ENCODE measurements at places on chromosomes 13 and 19.

GRCh38 chr13:62629618-62630017, 1214.0 kb upstream of the PCDH20 start:
- no peak for DNase-seq

DNA sequence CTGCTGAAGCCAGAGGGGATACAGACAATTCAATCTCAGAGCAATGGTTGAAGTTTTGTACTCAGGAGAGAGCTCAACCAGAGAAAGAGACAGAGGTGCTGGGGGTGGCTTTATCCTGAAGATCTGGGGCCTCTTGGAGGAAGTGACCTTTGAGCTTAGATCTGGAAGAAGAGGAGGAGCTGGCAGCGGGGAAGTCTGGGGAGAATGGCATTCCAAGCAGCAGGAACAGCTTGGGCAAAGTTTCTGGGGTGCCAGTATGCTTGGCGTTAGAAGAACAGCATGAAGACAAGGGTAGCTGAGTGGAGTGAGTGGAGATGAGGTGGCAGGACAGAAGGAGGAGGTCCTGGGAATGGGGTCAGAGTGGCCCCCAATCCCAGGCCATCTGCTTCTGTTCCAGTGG, 11.3 kb downstream of the MAST3 start:
- DNase-seq = no peak

DNA sequence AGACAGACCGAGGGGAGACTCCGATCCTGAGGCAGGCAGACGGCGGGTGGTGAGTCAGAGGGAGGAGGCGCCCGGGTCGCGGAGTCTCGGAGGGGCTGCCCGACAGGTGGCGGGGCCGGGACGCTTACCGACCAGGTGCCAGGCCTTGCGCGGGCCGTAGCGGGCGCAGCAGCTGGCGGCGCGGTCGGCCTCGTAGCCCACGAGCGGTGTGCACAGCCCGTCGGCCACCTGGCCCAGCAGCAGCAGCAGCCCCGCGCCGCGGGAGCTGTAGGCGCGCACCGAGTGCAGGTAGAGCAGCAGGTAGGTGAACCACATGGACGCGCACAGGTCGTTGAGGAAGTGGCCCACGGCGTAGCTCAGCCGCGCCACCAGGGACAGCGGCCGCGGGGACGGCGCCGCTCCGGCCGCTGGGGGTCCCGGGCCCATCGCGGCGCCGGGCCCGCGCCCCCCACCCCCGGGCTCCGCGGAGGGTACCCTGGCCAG, 367 bp downstream of the MFSD12 start:
- peak; percentile 79 for DNase-seq

DNA sequence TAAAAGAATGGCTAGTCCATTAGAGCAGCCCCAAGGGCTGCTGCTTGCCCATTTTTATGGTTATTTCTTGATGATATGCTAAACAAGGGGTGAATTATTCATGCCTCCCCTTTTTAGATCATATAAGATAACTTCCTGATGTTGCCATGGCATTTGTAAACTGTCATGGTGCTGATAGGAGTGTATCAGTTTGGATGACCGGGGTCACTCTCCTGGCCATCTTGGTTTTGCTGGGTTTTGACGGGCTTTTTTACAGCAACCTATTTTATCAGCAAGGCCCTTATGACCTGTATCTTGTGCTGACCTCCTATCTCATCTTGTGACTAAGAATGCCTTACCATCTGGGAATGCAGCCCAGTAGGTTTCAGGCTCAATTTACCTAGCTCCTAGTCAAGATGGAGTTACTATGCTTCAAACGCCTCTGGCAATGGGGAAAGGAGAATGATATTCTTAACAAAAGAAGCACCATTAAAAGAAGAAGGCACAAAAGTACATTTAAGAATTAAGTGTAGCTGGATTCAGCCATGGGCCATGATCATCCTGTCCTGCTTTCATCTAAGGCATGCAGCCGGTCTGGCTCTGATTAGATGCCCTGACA, 1156.0 kb downstream of the PCDH9 start:
- no peak for DNase-seq

GRCh38 chr19:54473892-54474372, 836 bp upstream of the CDC42EP5 start:
- DNase-seq = no peak

- peak; percentile 61 for DNase-seq
Measured at GRCh38 chr19:34366738-34367623, 2.0 kb downstream of the GPI start.

- no peak for DNase-seq
Measured at GRCh38 chr13:93345024-93345423, 118.4 kb downstream of the GPC6 start.

DNA sequence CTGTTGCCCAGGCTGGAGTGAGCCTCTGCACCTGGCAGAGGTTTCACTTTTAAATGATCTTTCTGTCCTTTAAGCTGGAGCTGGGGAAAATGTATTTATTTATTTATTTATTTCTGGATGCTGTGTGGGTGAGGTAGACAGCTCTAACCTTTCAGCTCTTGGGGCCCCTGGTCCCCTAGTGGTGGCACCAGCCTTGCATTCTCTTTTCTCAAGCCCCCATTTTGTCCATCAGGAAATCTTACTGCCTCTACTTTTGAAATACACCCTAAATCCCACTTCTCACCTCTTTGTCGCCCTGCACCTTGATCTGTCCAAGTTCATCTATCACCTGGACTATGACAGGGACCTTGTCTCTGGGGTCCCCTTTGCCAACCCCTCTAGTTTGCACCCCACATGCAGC, 2.1 kb upstream of the B9D2 start:
- no peak for DNase-seq

GRCh38 chr19:49456326-49456725, 3.3 kb downstream of the ALDH16A1 start:
- DNase-seq = no peak

DNA sequence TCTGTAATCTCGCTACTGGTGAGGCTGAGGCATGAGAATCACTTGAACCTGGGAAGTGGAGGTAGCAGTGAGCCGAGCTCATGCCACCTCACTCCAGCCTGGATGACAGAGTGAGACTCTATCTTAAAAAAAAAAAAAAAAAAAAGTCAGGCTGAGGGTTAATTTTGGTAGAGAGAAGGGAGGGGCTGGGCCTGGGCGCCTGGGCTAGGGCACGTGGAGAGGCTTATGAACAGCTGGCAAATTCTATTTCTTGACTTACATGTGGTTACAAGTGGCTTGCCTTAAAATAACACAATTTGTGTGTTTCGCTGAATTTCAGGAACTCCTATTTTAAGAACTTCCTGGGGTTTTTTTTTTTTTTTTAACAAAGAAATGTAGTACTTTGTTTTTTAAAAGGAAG, 47.6 kb upstream of the MAP3K10 start:
- peak; percentile 15 for DNase-seq

All from GM03348 (cell line).